ENCODE measurements at places on chromosomes 13 and 19.

GRCh38 chr13:99043831-99044231 is 66.0 kb upstream of the DOCK9 start:
- no peak for DNase-seq

DNA sequence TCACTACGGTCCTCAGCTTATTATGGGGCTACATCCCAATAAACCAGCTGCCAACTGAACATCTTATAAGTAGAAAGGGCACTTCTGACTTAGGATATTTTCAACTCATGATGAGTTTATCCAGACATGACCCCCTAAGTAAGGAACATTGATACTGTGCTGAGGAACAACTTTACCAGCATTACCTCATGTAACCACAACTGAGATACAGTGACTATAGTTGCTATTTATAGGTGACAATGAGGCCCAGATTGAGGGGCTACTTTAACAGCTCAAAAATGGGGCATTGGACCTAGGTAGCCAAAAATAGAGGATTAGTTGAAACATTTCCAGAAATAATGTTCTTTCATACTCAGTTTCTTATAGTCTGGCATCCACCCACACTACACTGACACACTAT is 26.8 kb downstream of the SKA3 start:
- DNase-seq: no peak

GRCh38 chr19:55703790-55704215 is 28.8 kb downstream of the EPN1 start:
- peak; percentile 55 for DNase-seq

- DNase-seq: no peak
Observed at GRCh38 chr13:41995946-41996345, 35.0 kb upstream of the VWA8 start.

GRCh38 chr19:19748249-19748938 is 15.5 kb upstream of the ZNF14 start:
- no peak for DNase-seq

DNA sequence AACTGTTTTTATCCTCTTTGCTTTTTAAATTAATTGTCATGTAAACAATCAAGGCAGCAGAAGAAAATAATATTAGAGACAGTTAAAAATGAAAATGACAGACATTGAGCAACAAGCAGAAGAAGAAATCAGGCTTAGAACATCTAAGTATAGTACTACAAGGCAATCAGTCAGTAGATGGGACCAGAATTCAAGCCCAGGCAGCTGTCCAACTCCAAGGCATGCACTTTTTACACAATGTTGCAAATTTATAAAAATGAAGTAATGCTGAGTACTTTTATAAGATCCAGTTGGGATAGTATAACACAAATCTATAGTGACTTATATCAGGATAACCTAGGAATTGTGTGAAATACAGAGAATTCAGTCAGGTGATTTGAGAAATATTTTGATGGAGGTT is 2815.8 kb downstream of the PCDH9 start:
- DNase-seq: no peak

DNA sequence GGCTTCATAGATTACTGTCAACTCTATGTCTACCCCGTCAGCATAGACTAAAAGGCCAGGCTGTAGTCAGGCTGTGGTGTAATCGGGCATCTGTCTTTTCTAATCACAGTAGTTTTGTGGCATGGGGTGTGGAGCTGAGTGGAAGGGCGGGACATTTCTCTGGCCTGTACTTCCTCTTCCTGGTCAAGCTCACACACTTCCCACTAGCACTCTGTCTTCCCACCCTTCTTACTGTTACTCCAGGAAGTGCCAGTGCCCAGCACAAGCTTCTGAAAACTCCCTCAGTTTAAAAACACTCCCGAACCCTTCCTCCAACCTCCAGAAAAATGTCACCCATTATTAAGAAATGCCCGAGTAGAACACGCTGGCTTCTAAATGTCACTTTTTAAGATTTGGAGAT is 229.8 kb downstream of the KLF5 start:
- DNase-seq: no peak

DNA sequence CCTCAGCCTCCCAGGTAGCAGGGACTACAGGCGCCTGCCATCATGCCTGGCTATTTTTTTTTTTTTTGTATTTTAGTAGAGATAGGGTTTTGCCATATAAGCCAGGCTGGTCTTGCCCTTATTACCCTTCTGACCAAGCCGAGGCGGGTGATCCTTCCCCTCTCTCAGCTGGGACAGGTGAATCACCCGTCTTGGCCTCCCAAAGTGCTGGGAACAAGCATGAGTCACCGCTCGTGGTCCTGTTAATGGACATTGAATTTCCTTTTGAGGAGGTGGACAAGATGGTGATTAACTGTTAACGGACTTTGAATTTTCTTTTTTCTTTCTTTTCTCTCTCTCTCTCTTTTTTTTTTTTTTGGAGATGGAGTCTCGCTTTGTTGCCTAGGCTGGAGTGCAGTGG is 10.6 kb downstream of the CD70 start:
- DNase-seq: no peak

DNA sequence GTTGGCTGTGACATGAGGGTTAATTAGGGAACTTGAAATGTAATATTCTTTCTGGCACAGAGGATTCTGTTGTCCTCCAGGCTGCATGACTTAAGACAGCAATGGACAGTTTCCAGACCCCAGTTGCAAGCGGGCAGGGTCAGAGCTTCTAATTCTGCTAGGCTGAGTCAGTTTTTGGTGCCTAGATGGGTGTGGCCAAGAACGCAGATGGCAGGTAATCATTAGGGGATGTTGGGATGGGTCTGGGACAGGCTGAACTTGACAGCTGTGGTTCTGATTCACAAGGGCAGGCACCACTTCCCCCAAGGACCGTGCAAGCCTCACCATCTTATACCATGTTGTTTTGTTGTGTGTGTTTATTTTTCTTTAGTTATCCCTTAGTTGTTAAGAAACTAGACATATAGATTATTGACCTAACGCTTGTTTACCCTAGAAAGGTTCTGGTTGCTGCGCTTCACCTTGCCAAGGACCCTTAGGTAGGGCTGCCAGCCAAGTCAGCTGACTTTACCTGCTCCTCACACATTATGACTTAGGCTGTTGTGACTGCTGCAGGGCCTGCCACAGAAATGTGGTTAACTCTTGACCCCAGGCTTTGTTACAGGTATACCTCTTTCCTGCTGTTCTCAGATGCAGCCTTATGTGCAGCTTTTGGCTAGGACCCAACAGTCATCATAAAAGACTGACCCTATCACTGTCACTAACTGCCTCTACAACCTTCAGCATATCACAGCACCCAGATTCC is 117.7 kb upstream of the KLF12 start:
- DNase-seq: no peak

DNA sequence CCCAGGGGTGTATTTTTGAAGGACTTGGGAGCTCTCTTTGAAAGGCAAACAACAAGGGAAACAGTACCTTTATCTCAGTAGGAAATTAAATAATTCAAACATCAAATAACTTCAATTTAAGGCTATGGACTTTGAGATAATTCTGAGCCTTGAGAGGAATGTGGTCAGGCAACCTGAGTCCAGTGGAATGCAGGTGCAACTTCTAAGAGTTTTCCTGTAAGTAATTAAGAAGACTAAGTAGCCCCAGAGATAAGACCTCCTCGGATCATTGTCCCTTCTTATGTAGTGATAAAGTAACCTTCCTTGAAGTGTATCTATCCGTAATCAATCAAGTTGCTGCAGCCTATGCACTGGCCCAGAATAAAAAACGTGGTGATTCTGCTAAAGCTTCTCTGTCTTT is 29.2 kb downstream of the ZNF701 start:
- DNase-seq: no peak

DNA sequence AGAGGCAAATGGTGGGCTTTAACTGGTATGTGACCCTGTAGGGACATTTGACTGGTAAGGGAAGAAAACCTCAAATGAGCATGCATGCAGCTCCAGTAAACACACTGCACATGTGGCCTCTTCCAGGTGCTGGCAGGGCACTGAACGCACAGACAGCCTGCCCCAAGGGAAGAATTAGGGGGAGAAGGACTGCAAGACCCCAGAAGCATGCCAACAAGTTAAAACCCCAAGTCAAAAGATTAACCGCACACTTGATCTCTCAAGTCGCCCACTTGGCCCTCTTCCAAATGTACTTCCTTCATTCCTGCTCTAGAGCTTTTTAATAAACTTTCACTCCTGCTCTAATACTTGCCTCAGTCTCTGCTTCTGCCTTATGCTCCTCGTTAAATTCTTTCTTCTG is 46.9 kb upstream of the SLITRK1 start:
- no peak for DNase-seq

GRCh38 chr13:49681842-49682435 is 9.3 kb downstream of the EBPL start:
- DNase-seq: no peak

- DNase-seq: no peak
Observed at GRCh38 chr13:64234255-64234654, 2818.6 kb upstream of the PCDH20 start.

GRCh38 chr19:30848636-30849425 is 476.6 kb downstream of the ZNF536 start:
- no peak for DNase-seq

GRCh38 chr19:33349319-33350289 is 23.9 kb upstream of the CEBPG start:
- DNase-seq: no peak

DNA sequence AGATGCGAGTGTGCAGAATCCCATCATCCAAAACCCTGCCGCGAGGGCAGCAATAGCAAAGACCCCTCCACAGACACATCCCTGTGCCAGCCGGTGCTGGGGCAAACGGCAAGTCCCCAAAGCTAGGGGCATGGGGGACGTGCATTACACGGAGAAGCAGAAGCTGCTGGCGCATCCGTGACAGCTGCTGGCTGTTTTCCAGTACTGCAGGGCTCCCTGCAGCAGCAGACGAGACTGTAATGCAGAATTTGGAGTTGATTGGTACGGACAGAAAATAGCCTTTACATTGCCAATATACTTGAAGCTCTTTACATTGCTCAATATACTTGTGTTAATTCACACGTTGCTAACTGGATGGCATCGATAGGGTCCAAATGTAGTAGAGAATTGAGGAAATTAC is 77.2 kb upstream of the TMTC4 start:
- DNase-seq: no peak

- DNase-seq: no peak
Observed at GRCh38 chr19:327291-328024, 17.1 kb downstream of the MIER2 start.

DNA sequence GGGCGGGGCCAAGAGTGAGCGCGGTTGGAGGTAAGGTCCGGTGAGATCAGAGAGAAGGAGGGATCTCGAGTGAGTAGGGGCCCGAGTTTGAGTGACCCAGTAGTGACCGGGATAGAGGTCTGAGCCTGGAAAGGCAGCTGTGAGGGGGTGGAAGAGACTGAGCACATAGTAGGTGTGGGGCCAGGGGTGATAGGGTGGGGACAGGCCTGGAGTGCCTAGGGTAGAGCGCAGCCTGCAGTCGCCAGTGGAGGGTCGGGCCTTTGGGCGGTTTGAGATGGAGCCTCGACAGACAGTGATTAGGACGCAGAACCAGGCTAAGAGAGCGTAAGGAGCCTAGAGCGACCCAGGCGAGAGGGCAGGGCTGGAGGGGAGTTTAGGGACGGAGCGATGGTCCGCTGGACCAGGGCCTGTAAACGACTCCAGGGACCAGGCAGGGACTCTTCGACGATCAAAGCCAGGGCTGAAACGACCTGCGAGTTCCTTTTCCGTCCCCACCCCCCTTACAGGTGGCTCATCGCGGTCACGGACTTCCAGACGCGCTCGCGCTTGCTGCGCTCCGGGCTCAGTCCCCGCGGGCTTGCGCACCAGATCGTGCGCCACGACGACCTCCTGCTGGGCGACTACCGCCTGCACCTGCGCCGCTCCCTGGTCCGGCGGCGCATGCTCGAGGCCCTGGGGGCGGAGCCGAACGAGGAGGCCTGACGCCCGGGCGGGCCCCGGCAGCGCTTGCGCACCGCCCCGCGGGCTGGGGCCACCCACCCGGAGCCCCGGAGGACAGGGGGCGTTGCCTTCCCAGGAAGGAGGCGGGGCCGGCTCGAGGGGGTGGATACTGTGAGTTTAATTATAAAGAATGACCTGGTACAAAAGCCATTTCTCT is 9.4 kb downstream of the C19orf81 start:
- no peak for DNase-seq

DNA sequence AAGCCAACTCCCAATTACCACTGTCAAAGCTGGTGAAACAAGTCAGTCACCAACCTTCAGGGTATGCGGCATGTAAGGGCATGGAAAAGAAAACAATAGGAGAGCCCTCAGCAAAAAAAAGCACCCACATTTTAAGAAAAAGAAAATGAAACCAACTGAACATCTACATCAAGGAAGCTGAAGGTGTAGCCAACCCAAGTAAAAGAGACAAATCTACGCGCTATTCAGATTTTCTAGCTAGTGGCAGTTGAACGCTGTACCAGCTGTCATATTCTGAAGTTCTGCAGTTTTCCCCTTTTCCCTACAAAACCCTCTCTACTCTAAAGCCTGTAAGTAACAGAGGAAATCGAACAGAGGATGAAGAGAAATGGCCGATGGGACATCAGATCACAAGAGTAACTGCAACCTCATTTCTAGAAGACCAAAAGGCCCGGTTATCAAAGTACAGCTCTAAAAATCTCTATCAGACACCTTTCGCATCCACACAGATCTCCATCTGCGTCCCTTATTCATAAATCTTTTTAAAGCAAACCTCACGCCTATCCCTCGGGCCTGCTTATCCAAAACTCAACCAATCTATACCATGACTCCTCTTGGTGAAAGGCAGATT is 1.4 kb downstream of the MYCBP2 start:
- no peak for DNase-seq

DNA sequence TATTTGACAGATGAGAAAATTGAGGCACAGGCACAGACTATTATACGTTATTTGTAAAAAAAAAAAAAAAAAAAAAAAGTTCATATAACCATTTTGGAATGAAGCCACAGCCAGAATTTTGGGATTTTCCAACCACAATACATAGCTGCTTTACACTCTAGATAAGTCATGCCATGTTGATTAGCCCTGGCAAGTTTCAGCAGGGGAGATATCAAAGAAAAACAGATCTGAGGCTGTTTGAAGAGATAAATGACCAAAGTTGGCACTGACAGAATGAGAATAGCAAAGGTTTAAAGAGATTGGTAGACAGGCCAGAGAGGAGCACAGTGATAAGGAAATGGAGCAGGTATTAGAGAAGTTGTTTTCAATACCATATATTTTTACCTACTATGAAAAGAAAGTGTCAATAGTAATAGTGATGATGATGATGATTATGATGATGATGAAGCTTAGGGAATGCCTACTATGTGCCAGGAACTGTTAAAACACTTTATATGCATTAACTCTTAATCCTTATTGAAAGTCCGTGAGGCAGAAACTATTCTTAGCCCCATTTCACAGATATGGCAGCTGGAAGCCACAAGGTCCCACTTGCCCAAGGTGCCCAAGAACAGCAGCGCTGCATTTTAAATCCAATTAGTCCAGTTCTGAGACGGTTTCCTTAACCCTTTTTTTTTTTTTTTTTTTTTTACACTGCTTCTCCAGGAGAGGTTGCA is 105.5 kb downstream of the MBNL2 start:
- DNase-seq: no peak

DNA sequence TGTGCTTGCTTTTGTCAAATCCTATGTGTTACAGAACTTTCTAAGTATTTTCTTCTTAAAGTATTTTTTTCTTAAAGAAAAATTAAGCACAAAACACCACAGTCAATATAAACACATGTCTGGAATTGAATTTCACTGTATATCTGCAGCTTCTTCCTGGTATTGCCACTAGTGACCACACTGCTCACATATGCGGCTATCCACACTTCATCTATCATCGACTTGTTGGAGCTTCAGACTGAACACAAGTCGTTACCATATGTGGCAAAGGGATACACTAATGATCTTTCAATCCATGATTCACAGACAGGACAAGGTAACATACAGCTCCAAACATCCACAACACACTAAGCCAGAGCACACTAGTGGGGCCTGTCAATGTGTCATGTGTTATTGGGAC is 498.4 kb upstream of the ARGLU1 start:
- no peak for DNase-seq

- DNase-seq: no peak
Observed at GRCh38 chr13:94710881-94711560, 1.3 kb downstream of the SOX21 start.

All from caudate nucleus (tissue), 63 donors.